ENCODE measurements at places on chromosomes 5 and 9.

GRCh38 chr5:112210430-112211005, 208.6 kb downstream of the EPB41L4A start:
- DNase-seq: peak; percentile 37

GRCh38 chr5:120938604-120939003, 474.5 kb downstream of the PRR16 start:
- no peak for DNase-seq

DNA sequence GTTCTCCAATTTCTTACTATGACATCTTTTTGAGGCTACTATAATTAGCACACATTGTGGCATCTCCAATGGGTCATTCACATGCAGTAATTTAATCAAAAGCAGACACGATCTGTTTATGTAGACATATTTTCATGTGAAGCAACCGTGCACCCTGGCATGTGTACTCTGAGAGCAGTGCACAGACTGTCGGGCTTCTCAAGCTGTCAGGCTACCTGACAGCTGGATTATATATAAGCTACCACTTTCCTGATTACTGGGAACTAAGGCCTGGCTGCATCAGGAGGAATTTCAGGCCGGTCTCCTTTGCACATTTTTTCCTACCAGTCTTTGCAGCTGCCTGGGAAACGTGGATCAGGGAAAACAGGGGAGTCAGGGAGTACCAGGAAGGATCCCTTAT, 197.5 kb downstream of the MAPKAP1 start:
- DNase-seq: no peak

DNA sequence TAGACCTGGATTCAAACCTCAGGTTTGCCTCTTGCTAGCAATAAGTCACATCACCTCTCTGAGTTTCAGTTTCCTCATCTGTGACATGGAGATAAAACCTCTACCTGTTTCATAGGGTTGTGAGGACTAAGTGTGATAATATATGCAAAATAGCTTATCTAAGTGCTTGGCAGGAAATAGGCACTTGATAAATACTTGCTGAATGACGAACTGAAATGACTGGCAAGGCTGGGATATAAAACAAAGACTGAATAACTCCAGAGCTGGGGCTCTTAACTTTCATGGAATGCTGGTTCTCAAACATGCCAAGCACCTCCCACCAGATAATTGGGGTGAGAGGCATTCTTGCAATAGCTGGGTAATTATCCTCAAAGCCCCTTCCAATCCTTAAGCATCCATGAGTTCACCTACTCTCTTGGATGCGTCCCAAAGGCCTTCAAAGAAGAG, 87.6 kb downstream of the ADRB2 start:
- DNase-seq: no peak

DNA sequence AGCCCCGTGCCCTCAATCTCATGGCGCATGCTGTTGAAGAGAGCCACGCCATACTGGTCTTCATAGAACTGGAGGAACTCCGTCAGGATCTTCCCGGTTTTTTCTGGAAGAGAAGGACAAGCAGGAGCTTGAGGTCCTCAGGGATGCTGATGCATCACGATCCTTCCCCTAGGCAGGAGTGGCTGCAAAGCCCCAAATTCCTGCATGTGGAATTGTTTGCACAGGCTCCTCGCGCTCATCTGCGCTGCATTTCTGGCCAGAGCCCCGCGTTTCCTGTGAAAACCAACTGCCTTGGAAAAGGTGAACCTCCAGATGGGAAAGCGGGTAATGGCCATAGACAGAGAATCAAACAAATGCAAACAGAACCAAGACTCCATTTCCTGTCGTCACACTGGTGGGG, 80.4 kb downstream of the LRSAM1 start:
- no peak for DNase-seq

- DNase-seq: no peak
Measured at GRCh38 chr5:14676320-14676719, 11.8 kb downstream of the OTULIN start.

DNA sequence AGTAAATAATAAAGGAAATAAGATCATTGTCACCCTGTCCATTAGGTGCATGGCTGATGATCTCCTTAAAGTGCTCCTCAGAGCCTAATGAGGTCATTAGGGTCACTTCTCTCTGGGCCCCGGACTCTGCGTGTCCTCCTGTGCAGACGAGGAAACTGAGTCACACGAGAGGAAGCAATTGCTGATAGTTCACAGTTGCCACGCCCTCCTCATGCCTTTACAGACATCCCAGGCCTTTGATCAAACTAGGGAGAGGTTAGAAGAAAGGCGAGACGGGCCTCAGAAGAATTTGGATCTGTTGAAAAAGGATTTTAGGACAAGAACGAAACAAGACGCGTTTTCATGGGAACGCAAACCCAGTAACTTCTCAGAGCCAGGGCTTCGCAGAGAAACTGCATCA, 32.0 kb upstream of the MSX2 start:
- no peak for DNase-seq

DNA sequence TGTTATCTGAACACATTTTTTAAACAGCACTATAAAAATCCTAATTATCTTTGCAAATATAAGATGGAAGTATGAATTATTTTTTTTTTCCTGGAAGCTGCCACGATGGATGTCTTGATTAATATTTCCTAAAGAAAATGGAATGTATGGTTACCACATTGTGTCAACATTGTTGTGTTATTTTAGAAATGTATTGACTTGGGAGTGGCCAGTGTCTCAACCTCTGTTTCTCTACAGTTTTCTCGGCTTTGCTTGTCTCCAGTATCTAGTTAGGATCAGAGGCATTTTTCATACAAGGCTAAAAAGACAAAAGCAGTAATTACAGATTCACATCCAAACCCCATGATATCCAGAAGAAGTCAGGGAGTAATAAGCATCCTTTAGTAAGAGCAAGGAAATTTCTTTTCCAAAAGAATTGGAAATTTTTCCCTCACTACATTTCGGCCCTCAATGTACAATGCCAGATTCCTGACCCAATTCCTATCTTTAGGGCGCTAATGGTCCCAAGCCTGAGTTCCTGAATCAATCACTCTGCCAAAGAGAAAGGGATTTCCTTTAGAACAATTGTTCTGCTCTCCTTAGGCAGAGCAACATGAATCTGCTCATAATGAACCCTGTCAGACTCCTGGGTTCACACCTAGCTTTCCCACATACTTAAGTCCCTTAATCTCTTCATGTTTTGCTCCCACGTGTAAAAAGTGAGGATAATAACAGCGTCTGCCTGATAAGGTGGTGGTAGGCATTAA, 111.7 kb downstream of the EDIL3 start:
- no peak for DNase-seq

DNA sequence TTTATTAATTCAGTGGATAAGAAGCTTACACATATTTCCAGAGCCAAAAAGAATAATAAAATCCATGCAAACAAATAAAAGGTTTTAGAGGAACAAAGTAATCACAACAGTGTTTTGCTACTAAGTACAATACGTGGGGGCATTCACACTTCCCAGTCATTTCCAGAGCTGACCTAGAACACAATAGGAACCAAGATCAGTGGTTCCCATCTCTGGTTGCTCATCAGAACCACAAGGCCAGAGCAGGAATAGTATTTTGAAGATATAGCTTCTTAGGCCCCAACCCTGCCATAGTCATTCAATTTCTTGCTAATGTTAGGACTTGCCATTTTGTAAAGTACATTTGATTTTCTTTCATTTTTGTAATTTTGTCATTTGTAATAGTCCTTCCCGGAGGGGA, 215.4 kb downstream of the NR3C1 start:
- DNase-seq: no peak

GRCh38 chr5:65087154-65087553, 318.4 kb downstream of the CWC27 start:
- DNase-seq: no peak

DNA sequence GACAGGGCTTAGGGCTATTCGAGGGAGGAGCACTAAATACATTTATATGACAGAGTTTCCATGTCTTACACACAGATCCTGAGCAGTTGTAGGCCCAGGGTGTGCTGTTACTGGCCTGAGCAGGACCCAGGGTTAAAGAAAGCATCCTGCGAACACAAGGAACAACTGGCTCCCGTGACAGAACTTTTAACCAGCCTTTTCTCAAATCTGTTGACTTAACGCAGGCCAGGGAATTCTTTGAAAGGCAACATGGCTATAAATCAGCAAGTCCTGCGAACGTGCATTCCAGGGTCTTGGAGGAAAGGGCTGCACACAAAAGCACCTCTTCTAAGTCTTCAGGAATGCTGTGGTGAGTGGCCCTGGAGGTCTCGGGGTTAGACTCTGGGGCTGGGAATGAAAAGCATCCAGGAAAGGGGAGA, 45.2 kb upstream of the ANKRD55 start:
- no peak for DNase-seq

DNA sequence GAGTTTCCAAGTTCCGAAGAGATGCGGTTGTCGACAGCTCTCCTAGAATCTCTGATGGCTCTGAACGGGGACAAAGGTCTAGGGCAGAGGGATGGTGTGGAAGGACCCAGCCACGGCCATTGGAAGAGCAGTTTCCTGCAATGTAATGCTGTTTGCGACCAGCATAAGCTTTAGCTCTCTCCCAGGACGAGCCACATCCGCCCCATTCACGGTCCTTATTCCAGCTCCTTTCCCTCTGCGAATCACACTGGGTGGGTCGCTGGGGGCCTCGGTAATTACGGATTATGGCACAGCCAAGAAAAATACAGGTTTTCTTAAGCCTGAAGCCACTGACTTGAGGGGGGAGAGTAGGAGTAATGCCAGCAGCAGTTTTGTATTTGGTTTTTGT, 22.7 kb downstream of the ANXA2R start:
- peak; percentile 63 for DNase-seq

- DNase-seq: no peak
Measured at GRCh38 chr5:140168371-140168770, 6.6 kb upstream of the CYSTM1 start.

- DNase-seq: no peak
Measured at GRCh38 chr9:14526504-14526903, 166.7 kb downstream of the ZDHHC21 start.

DNA sequence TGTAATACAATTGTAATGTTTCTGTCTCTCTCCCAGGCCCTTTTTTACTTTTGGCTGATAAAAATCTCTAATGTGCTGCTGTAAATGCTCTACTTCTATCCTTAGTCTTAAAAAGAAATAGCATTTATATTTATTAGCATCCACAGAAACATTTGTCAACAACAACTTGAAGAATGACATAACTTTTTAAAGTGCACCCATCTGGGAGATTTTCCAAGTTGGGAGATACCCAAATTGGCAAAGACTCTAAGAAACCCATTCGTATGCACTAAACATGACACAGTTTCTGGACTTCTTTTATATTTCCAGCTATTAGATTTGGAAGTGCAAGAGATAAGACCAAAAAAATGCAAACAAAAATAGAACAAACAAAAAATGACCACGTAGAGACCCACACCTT, 2287.4 kb upstream of the WWC1 start:
- no peak for DNase-seq

DNA sequence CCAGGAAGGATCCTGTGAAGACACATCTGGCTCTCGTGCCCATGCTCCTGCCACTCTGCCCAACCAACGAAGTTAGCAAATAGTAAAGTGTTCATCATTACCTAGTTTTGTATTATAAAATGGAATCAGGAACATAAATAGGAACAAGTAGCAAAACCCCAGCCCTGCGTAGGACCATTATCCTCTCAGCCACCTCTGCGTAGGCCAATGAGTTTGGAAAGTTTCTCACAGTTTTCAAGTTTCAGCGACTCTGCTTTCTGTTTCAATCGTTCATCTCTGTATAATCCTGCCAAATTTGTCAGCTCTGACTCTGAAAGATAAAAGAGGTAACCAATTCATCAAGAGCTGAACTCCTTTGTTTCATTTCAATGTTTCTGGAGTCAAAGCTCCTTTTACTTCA, 10.1 kb upstream of the SPATA24 start:
- no peak for DNase-seq

DNA sequence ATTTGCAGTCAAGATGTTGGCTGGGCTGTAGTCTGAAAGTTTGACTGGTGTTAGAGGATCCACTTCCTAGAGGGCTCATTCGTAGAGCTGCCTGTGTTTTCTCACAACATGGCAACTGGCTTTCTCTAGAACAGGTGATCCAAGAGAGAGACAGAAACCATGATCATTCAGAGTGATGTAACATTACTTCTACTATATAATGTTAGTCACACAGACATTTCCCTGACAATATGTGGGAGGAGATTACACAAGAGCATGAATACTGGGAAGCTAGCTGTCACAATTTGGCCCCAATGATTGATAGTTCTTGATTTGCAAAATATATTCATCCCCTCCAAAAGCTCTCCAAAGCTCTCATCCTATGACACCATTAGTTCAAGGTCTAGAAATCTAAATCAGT, 10.9 kb upstream of the TMEM161B start:
- DNase-seq: no peak

- DNase-seq: no peak
Measured at GRCh38 chr9:98135938-98136337, 16.9 kb upstream of the TRIM14 start.

- DNase-seq: no peak
Measured at GRCh38 chr9:17083258-17083657, 51.6 kb upstream of the CNTLN start.

DNA sequence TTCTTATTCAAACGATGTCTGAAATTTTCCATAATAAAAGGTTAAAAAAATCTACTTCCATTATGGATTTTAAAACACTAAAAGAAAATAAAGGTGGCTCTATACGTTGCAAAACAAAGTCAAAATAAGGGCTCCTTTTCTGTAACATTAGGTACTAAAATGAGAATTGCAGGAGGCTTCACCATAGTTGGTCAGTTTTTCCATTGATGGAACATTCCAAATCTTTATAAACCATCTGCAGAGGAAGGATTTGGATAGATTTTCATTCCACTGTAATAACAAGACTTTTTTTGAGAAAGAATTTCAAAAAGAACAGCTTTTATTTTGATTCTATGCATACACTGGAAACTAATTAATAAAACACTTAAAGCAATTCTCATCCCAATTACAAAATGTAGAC, 145.6 kb downstream of the LURAP1L start:
- no peak for DNase-seq

DNA sequence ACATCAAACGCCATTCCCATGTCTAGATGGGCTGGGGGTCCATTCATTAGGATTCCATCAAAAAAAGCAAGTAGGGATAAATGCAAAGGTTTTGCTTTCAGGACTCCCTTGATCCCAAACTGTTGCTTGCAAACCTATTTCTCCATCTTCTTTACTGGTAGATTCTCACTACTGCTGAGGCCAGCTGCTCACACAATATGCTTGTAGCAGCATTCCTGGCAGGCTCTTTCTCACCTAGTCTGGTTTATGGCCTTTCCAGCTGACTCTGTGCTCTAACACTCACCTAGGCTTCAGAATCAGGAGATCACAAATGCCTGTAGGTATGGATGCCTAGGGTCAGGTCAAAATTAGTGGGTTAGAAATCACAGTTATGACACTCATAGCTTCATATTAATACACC, 274.7 kb downstream of the GABRB2 start:
- DNase-seq: no peak

DNA sequence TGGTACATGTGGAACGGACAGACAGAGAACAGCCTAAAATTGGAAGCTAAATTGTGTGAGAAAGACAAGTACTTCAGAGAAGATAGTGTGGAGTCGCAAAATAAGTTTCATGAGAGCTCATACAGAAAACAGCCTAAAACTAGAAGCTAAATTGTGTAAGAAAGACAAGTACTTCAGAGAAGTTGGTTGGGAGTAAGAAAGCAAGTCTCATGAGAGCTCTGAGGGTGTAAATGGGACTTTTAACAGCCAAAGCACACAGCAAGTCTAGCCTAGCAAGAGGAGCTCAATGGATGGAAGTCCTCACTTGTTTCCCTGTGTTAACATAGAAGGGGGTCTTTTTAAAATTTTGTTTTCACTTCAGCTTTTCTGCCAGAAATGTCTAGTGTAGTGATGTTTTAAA, 93.1 kb downstream of the STK32A start:
- DNase-seq: no peak

GRCh38 chr9:115015018-115015635, 84.7 kb upstream of the TNFSF8 start:
- peak; percentile 58 for DNase-seq
